GM18507 (cell line): ENCODE measurements at places on chromosomes 2 and 18.

DNA sequence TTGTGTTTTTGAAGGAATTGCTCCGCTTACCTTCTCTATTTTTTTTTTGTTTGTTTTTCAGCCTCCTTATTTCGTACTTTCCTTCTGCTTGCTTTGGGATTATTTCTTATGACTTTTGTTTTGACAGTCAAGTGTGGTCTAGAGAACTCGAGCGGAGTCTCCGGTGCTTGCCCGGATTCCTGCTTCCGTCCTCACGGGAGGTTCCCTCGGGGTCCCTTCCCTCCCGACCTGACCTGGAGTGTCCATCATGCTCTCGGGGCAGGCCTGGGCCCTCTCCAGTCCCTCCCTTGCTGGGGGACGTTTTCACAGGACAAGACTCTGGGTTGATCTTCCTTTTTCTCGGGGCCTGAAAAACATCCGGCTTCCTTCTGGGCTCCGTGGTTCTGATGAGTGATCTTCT is 45.9 kb downstream of the CTDP1 start:
- DNase-seq, result no peak

GRCh38 chr2:219663116-219663762 is 35.8 kb downstream of the SLC4A3 start:
- no peak for DNase-seq

DNA sequence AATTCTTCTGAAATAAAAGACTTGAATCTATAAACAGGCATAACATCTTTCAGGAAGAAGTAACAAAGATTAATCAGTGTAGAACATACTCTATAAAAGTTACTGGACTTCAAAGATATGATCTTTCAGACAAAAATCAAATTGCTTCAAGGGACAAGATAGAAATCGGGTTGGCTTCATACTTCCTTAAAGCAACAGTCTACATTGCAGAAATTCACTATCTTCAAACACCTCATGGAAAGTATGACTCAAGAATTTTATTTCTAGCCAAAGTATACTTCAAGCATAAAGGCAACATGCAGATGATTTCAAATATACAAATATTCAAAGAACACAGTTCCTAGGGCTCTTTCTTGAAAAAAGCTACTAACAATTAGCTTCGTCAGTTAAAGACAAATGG is 240.7 kb downstream of the SRBD1 start:
- no peak for DNase-seq

GRCh38 chr18:76697441-76697901 is 124.9 kb upstream of the ZNF236 start:
- no peak for DNase-seq

- DNase-seq, result no peak
These were observed 127.8 kb downstream of the LNPK start for GRCh38 chr2:175874291-175874690.

GRCh38 chr2:37323781-37324535 is 675 bp downstream of the PRKD3 start:
- DNase-seq, result no peak

DNA sequence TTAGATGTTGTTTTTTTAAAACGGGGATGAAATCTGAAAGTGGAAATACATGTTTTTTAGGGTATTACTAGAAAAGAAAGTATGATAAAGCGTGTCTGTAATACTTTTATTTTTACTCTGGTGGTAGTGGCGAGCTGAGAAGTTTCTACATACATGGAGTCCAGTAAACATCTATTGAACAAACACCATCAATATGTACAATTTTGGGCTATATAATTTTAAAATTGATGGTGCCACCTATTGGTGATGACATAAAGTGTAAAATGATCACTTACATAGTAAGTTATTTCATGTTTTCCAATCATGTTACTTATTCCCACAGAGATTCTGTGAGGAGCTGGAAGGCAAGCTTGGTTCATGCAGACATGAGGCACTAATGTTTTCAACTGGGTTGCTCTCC is 31.5 kb upstream of the NFE2L2 start:
- DNase-seq, result peak; percentile 26

DNA sequence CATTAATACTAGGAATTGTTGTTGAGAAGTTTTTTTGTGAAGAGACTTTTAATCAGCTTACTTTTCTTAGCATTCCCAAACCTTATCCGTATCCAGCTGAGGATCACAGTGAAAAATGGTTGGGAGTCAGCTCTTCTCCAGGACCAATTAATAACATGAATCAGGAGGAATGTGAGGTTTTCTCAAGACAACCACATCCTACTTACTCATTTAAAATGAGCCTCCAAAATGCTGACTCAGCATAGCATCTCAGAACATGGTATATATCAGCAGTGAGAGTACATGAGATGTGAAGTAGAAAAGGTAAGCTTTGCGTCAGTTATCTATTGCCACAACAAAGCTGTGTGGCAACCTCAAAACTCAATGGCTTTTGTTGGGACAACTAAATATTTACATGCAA is 140.3 kb downstream of the NRP2 start:
- DNase-seq, result no peak

GRCh38 chr18:36095936-36096519 is 28.7 kb upstream of the RPRD1A start:
- DNase-seq, result peak; percentile 17

DNA sequence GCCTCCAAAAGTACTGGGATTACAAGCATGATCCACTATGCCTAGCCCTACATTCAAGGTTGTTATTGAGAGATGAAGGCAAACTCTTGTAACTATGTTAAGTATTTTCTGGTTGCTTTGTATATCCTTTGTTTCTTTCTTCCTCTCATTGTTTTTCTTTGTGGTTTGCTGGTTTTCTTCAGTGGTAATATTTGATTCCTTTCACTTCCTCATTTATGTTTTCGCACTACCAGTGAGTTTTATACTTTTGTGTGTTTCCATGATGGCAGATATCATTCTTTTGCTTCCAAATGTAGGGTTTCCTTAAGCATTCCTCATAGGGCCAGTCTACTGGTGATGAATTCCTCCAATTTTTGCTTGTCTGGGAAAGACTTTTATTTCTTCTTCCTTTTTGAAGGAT is 90.2 kb downstream of the NCK2 start:
- DNase-seq, result no peak

DNA sequence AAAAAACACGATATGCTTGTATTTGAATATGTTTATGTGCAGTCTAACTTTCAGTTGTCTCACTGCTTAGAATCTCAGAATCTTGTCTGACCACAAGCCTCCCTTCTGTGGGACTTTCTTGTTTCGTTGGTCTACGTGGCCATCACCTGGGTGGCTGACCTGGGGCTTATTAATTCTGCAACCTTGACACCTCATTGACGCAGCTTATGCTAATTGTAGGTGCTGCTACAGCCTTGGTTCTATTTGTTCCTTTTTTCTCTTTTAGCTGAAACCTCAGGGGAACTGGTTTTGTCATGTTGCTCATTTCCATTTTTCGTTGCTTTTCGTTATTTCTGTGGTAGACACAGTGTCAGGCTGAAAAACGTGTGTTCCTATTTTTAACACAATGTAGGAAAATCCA is 273.7 kb downstream of the SLC4A3 start:
- no peak for DNase-seq

DNA sequence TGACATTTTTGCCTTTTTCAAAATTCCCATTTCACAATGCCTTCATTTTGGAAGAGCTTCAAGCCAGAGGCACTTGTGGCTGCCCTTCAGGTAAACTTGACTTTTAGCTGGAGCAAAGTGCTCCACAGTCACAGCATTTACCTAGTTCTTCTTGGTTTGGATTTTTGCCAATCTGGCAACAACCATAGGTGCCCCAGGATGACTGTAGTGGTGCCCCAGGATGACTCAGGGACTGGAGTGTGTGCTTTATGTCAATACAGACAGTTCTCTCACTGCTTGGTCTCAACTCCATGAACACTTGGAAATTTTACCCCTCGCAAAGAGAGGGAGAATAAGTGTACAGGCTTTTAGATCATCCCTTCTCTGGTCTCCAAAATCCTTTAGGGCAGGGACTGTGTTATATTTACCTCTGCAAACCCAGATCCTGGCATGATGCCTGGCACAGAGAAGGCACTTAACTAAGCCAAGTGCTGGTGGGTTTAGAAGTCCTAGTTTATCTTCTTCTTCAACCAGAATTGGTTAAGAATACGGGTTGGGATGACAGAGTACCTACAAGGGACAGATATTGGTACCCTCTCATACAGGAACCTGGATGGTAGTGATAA is 15.3 kb upstream of the PTPN4 start:
- DNase-seq, result no peak

GRCh38 chr2:119276864-119277263 is 53.2 kb downstream of the STEAP3 start:
- no peak for DNase-seq

DNA sequence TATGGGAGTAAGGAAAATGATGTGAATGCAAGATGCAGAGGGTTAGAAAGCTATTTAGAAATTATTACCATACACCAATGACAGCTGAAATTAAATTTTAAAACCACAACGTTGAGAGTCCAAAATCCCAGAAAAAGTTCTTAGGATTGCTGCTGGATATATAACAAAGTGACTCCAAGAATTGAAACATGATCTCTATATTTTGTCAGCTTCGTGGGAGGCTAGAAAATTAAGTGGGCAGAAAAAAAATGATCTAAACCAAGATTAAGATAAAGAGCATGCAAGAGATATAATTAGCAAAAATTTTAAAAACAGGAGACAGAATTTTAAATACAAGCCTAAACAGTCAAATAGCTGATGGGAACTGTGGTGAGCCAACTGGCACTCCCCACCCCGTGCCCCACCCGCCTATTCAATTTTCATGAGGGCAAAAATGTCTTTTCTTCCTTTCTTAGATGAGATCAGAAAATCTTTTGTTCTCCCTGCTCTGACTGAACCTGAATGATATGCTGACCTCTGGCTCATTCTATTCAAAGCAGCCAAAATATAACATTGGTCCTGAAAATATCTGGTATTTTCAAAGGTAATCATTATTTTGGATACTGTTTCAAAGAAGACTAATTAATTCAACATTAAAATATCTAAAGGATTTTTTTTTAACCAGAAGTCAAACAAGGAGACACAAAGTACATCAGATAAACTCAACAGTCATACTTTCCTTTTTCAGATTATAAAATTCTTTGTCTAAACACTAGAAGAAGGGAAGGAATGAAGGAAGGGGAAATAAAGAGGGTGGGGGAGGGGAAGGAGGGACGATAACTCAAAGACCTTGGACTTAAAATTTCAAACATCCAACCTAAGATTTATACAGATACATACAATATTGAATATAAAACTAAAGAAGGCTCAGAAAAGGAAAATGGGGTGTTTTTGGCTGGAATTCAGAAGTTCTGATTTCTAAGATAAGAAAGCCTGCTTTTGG is 12.2 kb downstream of the KANSL3 start:
- no peak for DNase-seq

GRCh38 chr2:9613291-9613690 is 17.5 kb downstream of the YWHAQ start:
- no peak for DNase-seq

- no peak for DNase-seq
These were observed 226.0 kb downstream of the TFCP2L1 start for GRCh38 chr2:121058852-121059558.

DNA sequence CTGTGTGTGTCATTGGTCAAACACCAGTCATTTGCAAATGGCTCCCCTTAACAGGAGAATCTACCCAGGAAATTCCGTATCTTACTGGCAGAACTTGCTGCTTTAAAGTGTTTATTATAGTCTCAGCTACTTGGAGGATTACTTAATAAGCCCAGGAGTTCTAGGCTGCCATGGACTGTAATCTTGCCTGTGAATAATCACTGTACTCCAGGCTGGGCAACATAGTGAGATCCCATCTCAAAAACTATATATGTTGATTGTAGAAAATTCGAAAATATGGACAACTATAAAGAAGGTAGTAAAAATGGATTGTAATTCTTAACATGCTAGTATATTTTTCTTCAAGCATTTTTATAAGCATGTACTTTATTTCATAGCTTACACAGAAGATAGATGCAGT is 4.5 kb downstream of the ATIC start:
- no peak for DNase-seq

GRCh38 chr2:43008388-43008787 is 216.0 kb upstream of the HAAO start:
- DNase-seq, result no peak

- DNase-seq, result no peak
These were observed 282.8 kb downstream of the NBAS start for GRCh38 chr2:15278296-15278695.

- no peak for DNase-seq
These were observed 193.3 kb upstream of the BOD1L2 start for GRCh38 chr18:56953428-56954198.

- no peak for DNase-seq
These were observed 73.3 kb downstream of the TFCP2L1 start for GRCh38 chr2:121211689-121212151.

GRCh38 chr2:232441147-232441651 is 14.8 kb upstream of the ALPI start:
- no peak for DNase-seq
